ENCODE measurements at places on chromosomes 2 and 18.
A peak's percentile ranks its signal among the peaks of the same experiment; 100 is the strongest.

DNA sequence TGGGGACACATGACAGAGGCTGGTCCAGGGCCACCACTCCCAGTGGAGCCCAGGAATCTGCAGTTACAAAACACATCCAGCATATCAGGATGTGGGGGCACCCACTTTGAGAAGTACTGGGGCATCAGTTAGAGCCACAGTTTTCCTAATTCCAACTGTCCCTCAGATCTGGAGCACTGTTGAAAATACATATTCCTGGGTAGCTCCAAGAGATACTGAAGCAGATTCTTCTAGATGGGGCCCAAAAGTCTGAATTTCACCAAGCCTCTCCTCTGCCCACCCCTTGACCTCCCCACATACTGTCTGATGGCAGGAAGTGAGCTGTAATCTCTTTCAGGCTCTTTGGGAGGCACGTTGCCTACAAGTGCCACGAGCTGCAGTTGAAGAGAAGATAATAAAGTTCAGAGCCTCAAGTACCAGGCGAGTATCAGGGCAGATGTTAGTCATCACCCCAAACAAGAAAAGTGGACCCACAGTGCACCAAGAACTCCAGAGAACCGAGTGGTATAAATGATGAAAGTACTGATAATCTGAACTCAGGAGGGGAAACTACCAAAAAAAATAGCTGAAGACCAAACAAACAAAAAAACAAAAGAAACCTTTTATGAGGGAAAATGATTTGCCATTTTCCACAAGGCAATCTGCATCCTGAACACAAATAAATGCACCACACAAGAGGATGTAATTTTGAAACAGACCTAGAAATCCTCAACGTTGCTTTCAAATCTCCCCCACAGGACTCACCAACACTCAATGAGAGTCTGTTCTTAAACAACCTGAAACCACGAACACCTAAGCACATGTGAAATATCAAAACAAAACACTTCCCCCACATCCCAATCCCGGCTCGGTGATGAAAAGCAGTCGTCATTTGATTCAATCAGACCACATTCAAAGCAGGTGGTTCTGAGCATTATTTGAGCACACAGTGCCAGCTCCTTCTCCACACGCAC lies 98.7 kb downstream of the TCF4 start:
- peak; percentile 74 for DNase-seq

GRCh38 chr2:83990636-83991035 lies 468.4 kb downstream of the SUCLG1 start:
- DNase-seq: no peak

GRCh38 chr2:205613970-205614559 lies 68.2 kb upstream of the NRP2 start:
- DNase-seq: no peak

GRCh38 chr18:48918660-48919456 lies 31.9 kb downstream of the SMAD7 start:
- no peak for DNase-seq

GRCh38 chr2:95052307-95052706 lies 26.8 kb downstream of the MAL start:
- DNase-seq: no peak

DNA sequence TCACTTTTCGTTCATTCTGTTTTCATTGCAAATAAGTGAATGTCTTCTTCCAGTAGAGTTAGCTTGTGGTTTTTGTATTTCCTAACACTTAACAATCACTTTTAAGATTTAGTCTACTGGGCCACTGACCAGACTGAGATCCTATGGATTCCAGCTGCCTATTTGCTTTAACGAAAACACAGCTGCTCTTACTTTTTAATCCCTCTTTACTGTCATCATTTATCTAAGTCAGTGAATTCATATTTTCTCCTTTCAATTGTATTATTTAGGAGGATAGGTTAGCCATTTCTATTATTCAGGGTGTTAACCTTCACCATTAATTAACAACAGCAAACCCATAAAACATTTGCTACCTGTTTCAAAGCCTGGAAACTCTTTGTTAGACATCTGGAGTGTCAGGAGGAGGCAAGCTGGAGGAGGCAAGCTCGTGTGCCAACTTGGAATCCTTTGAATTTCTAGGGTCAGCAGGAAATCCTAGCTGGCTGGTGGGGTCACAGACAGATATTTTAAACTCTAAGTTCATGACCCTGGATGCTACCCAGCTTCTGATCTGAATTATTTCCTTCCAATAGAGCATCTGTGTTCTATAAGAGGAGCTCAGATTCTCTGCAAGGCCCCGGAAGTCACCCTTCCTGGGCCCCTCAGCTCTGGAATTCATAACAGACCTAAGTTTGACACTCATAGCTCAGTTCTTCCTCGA lies 385.3 kb downstream of the RBM43 start:
- DNase-seq: no peak

DNA sequence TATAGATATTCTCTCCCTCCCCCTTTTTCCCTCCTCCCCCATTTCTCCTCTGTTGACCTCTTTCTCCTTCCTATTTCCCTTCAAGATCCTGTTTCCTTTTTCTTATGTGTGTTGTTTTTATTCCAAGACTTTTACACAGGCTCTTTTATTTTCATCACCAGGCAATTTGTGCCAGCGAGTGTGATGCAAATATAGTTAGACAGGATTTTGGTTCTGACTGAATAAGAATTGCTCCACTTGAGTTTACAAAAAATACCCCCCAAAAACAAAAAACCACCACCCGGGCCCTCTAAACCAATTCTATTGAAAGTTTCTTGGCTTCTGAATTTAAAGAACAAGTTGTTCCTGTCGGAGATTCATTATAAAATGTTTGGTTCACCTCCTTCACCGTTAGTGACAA lies 50.9 kb upstream of the MAPK4 start:
- DNase-seq: no peak

GRCh38 chr2:118119761-118120400 lies 31.6 kb downstream of the INSIG2 start:
- no peak for DNase-seq

DNA sequence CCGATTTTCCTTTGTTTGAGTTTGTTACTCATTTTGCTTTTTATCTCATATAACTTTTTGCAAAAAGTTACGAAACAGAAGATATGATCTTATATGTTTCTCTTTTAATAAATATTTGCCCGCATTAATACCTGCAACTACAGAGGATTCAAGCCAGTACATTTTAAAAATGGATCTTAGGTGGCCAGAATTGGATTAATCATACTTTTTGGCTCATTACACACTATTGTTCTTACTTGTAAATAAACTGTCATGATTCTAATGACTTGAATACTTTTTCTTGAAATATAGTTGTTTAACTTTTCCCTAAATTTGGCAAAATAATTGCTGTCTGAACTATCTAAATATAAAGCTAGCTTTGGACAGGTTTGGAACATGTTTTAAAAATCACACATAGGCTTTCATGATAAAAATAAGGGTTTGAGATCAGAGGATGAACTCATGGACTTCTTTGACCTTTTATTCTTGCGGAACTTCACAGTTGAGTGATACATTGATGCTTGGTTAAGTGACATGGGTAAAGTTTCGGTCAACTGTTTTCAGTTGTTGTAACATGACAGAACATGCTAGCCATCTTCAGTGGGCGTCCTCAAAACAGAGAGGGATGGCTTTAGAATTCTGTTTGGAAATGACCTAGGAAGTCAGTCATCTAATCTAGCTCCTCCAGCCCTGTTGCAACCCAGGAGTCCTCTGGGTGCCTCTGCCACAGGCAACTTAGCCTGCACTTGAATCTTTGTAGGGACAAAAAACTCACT lies 44.5 kb downstream of the LTBP1 start:
- no peak for DNase-seq

DNA sequence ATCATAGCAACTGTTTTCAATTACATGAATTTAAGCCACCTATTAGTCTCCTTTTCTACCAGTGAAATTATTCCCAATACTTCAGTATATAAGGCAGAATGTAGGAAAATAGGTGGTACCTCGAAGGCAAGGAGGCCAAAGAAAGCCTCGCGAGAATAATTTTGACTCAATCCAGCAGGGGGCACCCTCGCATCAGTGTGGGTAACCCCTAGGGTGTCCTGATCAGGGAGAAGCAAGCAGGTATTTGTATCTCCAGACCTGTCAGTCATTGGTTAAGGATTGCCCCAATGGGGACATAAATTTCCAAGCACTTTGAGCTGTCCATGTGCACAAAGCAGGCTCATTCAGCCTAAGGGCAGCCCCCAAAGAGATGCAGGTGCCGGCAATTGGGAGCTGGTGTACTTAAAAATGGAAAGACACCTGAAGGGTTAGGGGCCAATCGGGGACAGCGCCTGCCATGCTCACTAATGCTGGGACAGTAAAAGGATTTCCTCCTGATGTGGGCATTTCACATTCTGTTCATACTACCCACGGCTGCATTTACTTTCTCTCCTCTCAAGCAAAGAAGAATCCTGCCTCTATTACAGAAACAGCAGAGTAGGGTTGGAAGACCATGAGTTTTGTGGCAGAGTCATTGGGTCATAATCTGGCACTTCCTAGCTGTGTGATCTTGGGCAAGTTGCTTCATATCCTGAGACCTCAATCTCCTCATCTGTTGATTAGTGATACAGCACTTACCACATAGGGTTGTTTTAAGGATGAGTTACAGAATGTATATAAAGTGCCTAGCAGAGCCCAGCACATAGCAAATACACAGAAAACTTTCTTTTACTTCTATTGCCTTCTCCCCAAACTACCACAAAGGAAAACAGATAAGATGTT lies 136.1 kb downstream of the ICOS start:
- no peak for DNase-seq

- no peak for DNase-seq
These were observed 24.6 kb upstream of the KCMF1 start for GRCh38 chr2:84946204-84947009.

DNA sequence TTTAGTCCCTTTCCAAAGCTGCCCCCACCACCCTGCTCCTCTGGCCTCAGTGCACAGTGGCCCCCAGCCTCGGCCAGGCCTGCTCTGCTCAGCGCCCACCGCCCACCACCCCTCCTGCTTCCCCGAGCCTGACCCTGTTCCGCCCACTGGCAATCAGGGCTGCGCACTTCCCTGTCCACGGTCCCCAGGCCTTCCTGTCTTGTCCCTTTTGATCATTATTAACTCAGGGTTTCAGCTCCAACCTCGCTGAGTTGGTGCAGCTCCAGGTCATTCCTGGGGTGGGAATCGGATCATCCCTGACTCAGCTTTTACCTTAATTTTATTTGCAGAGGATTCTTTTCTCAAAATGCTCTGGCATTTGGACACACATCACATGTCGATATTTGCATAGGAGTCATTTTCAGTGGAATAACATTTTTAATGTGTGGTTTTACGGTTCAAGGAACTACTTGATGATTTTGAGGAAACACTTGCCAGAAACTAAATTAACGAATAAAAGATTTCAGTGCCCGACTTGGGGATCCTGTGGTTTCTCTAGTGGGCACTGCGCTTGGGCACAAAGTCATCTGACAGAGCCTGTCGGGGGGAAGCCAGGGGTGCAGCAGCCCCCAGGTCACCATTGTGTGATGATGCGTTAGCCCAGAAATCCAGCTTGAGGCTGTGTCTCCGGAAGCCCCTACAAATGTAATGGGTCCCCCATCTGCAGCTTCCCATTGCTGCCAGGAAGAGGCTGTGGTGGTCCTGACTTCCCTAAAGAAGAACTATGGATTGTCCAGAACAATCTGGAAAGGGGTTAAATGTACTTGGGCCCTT lies 1.0 kb upstream of the ESPNL start:
- DNase-seq: no peak

DNA sequence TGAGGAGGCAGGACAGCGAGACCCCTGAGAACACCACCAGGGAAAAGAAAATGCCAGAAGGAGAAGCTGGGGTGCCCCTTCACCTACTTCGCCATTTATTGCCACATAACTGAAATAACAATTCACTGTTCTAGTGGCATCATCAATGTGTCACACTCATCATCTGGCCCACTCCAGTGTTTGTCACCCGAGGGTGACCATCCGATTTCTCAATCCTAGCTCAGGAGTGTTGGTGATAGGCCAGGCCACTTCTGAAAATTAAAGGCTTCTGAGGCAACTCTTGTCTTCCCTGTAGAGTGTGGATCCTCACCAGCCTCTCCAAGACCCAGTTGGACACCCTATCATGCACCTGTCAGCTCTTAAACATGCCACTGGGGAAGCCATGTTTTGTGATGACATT lies 62.9 kb upstream of the BZW1 start:
- no peak for DNase-seq

GRCh38 chr2:68302281-68302875 lies 17.4 kb downstream of the CNRIP1 start:
- no peak for DNase-seq

- no peak for DNase-seq
These were observed 490.5 kb upstream of the MEX3C start for GRCh38 chr18:51687845-51688585.

DNA sequence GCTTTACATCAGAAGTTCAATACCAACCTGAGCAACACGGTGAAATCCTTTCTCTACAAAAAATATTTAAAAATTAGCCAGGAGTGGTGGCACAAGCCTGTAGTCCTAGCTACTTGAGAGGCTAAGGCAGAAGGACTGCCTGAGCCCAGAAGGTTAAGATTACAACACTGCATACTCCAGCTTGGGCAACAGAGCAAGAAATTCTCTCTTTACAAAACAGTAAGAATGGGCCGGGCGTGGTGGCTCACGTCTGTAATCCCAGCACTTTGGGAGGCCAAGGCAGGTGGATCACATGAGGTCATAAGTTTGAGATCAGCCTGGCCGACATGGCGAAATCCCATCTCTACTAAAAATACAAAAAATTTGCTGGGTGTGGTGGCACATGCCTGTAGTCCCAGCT lies 113.2 kb downstream of the USP34 start:
- no peak for DNase-seq

DNA sequence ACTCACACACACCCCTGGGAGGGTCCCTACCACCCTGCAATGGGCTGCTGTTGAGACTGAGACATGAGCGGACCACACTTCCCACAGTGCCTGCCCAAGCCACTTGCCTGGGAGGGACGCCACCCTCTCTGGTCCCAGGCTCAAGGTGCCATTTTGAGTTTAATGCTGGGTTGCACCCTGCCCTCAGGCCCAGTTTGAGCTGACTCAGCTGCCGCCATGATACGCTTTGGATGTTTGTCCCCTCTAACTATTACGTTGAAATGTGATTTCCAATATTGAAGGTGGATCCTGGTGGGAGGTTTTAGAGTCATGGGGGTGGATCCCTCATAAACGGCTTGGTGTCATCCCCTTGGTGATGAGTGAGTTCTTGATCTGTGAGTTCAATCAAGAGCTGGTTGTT lies 76.4 kb upstream of the DYNC1I2 start:
- no peak for DNase-seq

DNA sequence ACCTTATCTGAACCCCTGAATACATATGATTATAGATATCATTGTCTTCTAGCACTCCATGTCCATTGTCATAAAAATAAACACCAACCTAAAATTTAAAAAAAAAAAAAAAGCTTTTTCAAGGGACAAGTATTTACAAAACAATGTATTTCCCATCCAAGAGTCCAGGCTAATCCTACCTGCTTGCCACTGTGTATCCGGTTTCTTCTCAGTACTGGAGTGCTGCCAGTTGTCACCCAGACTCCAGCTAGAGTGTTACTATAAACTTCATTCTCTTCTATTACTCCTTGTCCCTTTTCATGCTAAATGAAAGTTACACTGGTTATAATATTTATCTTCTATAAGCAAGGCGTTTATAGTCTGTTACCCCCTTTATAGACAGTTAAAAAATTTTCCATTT lies 35.8 kb downstream of the MSH6 start:
- no peak for DNase-seq

- peak; percentile 4 for DNase-seq
These were observed 48.3 kb downstream of the THUMPD2 start for GRCh38 chr2:39730685-39731302.

Data from NCI-H1092 treated with DMSO at 0.1 percent for 48 hours (cell line).